KG1 (cell line): ENCODE measurements at places on chromosomes 1 and 21.

GRCh38 chr1:209583408-209583807 lies at the start of gene CAMK1G:
Gene CAMK1G, plus strand, starts transcription at chr1:209583714. Its CDS starts 11,270 bp downstream, at chr1:209594984.
- DNase-seq = no peak

GRCh38 chr1:205032508-205032907 lies 10.5 kb upstream of the CNTN2 start:
- no peak for DNase-seq

DNA sequence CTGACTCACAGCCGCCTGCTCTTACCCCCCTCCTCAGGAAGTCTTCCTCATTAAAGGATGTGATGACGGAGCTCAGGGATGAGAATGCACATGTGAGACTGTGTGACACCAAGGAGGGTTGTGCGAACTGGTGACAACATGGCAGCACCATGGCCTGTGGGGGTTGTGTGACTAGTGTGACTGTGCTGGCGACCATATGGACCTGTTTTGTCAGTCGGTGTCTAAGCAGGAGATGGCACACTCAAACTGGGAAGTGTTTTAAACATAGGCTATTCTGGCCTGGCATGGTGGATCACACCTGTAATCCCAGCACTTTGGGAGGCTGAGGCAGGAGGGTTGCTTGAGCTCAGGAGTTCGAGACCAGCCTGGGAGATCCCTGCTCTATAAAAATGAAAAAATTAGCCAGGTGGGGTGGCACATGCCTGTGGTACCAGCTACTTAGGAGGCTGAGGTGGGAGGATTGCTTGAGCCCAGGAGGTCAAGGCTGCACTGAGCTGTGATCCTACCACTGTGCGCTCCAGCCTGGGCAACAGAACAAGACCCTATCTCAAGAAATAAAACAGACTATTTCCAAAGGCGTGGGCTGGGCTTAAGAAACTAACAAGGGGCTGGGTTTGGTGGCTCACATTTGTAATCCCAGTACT lies 7.4 kb downstream of the TRNP1 start:
- no peak for DNase-seq

DNA sequence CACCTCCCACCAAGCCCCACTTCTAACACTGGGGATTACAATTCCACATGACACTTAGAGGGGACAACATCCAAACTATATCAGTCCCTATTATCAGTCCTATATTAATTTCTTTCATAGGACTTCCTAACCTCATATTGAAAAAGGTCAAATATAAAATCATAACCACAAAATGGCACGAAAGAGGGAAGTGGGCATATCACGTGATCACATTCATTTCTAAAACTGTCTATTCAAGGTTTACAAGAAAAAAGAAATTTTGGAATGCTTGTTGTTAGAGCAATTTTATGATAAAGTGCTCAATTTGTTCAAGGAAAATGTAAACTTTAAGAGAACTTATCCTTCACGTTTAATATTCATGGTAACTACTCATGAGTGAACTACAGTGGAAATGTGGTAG lies 13.2 kb upstream of the CDC7 start:
- DNase-seq = no peak

DNA sequence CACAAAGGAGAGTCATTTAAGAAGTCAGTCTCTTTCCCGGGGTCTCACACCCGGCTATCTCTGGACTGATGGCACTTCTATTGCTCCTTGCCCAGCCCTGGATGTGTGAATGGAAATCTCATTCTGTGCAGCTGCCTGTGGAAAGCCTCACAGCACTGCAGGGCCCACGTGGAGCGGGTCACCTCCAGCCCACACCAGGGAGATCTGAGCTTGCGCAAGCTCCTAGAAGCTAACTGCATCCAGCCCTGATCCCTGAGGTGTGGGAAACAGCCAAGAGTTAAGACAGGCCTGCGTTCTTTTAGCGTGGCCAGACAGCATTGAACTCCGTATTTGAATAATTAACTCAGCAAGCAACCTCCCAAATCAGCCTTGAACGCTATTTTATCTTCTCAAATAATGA lies 150.5 kb downstream of the LRIG2 start:
- no peak for DNase-seq

DNA sequence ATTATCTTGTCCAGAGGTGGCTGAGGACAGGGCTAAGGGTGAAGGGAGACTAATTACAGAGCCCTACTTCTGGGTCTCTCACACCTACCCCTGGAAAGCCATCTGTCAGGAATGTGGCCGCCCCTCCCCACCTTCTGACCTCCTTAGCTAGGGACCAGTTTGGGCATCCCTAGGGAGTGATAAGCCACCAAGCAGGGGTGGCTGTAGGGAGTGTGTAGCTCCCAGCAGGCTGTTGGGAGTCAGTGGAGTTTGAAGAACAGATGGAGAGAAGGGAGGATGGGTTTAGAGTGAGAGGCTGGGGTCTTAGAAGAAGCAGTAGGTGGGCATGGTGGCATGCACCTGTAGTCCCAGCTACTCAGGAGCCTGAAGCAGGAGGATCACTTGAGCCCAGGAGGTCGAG lies 808 bp upstream of the SERINC2 start:
- no peak for DNase-seq

DNA sequence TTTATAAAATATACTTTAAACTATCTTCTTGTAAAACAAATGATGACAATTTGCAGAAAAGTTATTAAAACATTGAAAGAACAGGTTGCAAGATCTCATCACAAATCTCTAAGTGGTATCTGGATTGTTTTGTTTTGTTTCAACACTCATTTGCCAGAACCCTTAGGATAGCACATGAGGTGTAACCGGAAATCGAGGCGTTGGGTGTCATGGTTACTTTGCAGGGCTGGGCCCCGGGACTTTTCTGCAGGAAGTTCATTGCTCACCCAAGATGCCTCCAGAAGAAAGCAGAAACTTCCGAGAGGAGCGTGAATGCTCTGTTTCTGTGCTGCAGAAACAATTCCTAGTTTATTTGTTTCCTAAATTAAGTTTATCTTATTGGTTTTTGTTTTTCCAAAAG lies 2.5 kb downstream of the DISC1 start:
- DNase-seq = no peak

DNA sequence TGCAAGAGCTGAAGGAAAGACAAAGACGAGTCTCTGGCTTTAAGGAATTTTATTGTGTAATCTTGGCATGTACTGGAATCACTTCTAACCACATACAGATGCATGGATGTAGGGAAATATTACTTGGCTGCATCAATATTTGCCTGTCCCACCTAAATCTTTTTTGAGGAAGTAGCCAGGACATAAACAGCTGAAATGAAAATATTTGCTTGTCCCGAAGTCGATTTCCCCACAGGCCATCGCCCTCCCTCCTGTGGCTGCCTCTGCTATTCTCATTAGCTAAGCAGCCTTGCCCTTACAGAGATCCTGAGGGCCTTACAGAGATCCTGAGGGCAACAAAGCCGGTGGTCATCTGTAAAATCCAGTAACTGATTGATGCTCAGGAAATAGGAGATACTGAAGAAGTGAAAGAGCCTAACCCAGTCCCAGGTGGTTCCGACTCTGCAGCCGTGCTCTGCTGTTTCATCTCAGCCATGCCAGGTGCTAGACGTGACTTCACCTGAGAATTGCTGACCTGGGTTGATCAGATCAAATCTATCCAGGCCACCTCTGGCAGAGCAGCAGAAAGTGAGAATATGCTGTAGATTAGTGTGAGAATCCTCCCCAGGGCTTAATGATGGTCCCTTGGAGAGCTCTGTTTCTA lies 25.5 kb downstream of the MAN1C1 start:
- no peak for DNase-seq

GRCh38 chr21:18499761-18500376 lies 96.3 kb upstream of the TMPRSS15 start:
- peak; percentile 59 for DNase-seq

DNA sequence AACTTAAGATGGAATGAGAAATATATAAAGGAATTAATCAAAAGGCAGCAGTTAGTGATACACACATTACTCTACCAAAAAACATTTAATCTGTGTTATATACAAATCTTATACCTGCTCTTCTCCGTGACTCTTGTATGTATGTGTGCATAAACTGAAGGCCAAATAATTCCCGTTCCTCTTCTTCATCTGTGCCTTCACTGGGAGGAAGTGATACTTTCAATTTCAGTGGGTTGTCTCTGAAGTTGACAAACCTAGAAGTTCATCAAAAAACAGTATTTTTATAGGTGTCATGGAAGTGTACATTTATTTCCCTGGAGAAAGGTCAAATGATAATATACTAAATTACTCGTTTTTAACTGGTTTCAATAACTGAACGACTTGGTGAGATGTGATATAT lies 19.3 kb downstream of the TRMT13 start:
- no peak for DNase-seq

- DNase-seq = no peak
These were observed 113.4 kb downstream of the NGF start for GRCh38 chr1:115224636-115225035.

- DNase-seq = no peak
These were observed 41.2 kb downstream of the GADD45A start for GRCh38 chr1:67726224-67726623.

GRCh38 chr1:76591461-76591860 lies 275.8 kb upstream of the ST6GALNAC5 start:
- no peak for DNase-seq

GRCh38 chr1:41006942-41007865 lies 14.3 kb downstream of the SLFNL1 start:
- DNase-seq = no peak

DNA sequence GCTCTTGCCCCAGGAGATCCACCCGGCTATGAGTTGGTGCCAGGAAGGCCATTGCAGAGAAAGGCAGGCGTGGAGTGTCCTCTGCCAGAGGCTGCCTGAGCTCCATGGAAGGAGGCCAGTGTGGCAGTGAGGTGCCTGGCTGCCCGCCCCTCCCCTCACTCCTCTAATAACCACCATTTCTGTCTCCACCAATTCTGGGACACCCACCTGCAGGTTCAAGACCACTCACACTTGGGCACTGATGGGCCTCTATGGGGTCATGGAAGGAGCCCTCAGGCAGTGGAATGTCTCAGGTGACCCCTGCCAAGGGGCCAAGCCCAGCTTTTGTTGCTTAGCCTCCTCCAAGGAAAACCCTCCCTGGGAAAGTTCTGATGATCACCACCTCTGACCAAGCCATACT lies 731.6 kb downstream of the MATN1 start:
- no peak for DNase-seq

DNA sequence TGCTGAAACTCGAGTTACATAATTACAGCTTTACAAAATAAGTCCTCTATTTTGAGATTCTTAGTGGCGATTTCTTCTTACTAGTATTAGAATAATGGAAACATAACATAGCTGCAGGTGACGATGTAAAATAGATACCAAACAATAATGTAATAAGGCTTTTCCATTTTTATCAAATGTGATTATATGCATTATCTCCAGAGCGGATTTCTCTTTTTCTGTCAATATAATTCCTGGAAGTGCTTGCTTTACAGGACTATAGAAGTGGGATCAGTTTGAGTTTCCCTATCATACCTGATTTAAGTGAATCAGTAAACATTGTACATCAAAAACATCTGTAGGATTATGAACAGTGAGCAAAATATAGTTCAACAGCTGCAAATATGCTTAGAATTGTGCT lies 442.5 kb downstream of the NEGR1 start:
- no peak for DNase-seq

DNA sequence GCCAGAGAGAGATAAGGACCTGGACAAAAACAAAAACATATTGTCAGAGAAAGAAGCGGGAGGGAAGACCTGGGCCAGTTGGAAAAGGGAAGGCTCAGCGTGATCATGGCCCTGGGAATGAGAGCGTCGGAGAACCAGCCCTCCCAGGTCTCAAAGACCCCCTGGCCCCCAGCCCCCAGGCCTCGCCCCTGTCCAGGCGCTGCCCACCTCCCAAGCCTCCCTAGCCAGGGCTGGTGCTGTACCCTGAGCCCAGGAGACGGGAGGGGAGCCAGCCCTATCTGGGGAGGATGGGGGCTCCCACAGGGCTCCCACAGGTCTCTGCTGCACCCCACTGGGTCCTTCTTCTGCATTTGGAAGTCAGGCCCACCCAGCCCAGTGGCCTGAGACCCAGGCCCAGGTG lies 15.1 kb downstream of the CHD5 start:
- no peak for DNase-seq

DNA sequence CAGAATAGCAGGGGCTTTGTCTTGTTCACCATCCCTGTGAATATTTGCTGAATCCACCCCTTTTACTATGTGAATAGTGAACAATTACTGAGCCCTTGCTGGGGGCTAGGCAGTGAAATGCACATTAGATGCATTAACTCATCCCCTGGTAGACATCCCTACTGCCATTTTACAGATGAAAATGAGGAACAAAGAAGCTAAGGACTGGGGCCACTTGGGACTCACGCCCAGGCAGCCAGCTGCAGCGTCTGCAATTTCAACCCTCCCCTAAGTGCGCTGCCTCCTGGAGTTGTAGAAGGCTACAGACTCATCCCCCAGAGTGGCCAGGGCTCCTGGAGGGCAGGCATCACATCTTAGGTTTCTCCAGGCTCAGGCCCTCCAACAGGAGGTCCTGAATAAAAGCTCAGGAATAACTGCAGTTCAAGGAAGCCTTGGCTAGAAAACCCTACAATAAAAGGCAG lies 31.6 kb downstream of the CAPZB start:
- DNase-seq = no peak

DNA sequence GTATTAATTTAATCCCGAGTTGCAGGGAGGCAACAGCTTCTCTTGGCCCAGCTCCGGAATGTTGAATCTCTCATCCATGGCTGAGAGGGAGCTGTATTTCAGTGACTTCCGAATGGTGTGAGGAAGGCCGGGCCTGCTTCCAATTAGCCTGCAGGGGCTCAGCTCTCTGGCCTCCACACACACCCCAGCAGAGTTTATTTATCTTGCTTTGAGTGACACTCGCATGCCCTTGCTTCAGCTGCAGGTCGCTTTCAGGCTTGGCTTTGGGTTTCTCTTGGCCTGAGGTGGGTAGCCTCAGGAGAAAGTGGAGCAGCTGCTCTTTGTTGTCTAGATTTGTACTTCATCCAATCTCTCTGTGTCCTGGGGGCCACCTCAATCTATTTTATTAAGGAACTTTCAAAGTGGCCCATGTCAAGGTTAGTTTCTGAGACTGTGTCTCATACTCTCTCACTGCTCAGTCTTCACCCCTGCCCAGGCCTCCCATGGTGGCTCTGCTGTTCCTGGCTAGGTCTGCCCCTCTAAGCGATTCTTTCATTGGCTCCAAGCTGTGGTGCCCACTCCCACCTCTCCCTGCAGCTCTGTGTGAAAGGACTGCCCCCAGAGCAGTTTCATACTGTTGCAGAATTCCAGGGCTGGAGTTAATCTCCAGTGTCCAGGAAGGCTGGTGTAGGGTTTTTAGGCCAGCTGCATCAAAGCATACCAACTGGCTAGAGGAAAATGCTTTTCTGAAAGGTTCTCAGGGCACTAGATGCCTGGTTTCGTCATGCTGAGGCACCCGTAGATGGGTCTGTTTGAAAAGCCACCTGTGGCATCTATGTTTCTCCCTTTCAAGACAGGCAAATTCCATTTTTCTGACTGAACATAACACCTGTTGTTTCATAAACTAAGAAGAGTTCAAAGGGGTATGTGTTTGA lies 153.5 kb downstream of the PLXNA2 start:
- no peak for DNase-seq

GRCh38 chr1:223189903-223190724 lies 47.1 kb upstream of the TLR5 start:
- DNase-seq = no peak

- no peak for DNase-seq
These were observed 45.5 kb downstream of the KCNAB2 start for GRCh38 chr1:6090996-6091822.

- DNase-seq = no peak
These were observed 498.3 kb downstream of the NPHP4 start for GRCh38 chr1:5493851-5494311.
